ENCODE measurements at places on chromosomes 2 and 18.

DNA sequence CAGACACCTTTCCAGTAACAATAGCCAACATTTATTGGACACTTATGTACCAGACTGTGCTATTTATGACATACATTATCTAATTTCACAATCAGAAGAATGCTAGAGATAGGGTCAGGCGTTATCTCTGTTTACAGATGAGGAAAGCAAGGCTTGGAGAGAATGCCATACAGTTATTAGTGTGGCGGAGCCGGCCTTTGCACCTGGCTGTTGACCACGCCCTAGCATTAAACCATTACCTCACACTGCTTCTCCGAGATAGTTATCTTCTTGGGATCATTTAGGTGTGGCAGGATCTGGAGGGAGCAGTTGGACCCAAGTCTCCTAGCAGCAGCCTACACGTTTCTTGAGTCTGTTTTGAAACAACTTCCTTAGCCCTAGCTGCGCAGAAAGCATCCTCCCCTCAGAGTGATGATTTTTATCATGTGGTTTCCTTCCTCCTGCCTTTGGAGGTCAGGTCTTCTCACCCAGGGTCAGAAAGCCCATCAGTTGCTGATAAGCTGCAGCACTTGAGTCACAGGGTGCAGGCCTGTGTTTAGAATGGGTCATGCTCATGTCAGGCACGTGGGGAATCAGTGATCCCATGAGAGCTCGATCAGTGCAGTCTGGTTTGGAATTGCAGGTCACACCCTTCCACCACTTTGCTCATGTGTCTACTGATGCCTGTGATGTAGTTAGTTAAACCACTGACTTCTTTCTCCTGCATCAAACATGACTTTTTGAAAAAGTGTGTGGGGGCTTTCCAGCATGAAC is 118.2 kb downstream of the SPTBN1 start:
- no peak for DNase-seq

DNA sequence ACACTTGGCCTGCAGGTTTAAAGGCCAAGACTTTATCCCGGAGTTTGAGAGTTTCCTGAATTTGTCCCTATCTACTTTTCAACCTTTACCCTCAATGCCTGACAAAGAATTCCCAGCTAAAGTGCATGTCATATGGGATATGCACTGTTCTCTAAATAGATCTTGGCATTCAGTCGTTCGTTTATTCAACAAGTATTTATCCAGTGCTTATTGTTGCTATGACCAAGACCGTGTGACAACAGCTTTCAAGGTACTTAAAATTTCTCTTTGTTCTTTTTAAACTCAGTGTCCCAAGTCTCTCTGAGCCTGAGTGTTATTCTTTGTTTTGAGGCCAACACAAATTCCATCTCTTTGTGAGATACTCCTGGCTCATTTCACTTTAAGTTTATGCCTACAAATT is 133.4 kb downstream of the RGPD3 start:
- DNase-seq: no peak

- no peak for DNase-seq
Observed at GRCh38 chr18:55280503-55280902, 307.5 kb downstream of the TCF4 start.

- DNase-seq: no peak
Observed at GRCh38 chr2:25347846-25348245, 6.1 kb upstream of the DNMT3A start.

- no peak for DNase-seq
Observed at GRCh38 chr18:9082711-9083510, 19.6 kb upstream of the NDUFV2 start.

GRCh38 chr18:9333441-9334328 is 888 bp upstream of the TWSG1 start:
- no peak for DNase-seq

DNA sequence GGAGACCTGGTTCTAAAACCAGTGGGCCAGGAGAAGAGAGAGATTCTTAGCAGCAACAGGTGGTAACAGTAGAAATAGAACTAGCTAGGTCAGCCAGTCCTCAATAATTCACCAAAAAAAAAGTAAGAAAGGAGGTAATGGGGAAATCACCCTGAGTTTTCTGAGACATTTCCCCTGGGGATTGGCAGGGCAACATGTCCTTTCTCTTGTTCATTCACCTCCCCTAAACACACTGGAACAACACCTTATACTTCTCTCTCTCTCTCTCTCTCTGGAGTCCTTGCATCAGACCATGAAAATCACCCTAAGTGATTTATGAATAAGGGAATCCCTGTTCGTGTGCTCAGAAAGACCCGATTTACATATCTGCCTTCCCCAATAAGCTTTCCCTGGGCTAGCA is 64.8 kb downstream of the COX7A2L start:
- no peak for DNase-seq

GRCh38 chr2:64888591-64889309 is 100.4 kb upstream of the SLC1A4 start:
- no peak for DNase-seq

DNA sequence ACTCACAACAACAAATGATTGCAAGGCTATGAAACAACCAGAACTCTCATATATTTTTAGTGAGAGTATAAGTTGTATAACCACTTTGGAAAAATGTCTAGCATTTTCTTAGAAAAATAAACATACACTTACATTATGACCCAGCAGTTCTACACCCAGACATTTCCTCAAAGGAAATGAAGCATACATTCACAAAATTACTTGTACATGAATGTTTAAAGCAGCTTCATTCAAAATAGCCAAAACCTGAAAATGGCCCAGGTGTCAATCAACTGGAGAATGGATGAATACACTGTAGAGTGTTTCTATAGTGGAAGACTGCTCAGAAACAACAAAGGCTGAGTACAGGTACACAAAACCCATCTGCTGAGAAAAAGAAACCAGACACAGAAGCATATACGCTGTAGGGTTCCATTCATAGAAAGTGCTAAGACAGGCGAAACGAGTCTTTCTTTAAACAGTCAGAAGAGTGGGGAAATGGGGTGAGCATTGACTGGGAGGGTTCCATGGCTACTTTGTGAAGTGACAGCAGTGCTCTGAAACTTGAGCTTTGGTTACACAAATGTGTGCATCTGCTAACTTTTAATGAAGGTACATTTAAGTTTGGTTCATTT is 799.0 kb downstream of the DCDC2C start:
- DNase-seq: no peak

DNA sequence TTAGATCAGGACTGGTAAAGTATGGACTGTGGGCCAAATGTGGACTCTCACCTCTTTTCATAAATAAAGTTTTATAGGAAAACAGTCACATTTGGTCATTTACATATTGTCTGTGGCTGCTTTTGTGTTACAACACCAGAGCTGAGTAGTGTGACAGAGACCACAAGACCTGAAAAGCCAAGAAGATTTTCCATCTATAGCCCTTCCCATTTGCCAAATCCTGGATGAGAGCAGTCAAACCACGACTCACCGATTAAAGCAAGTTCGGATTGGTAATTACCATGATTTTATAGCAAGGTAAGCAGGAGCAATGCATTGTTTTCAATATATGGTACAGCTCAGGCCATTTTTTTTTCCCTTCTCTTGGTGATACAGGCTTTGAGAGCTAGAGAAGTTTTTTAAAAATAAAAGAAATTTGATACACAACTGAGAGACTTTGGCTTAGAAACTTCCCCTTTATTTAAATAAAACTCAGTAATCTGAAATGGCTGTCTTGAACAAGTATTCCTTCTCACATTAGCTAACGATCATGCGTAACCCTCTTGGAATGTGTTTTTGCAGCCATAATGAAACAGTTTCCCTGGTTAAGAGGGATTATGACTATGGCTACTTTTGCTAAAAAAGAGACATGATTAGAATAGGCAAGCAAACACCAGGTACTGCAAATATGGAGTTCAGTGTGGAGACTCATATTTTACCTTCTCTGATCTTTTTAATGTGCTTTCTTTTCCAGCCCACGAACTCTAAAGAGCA is 9.5 kb upstream of the MALL start:
- DNase-seq: no peak
